ENCODE measurements at places on chromosomes 13 and 19.

DNA sequence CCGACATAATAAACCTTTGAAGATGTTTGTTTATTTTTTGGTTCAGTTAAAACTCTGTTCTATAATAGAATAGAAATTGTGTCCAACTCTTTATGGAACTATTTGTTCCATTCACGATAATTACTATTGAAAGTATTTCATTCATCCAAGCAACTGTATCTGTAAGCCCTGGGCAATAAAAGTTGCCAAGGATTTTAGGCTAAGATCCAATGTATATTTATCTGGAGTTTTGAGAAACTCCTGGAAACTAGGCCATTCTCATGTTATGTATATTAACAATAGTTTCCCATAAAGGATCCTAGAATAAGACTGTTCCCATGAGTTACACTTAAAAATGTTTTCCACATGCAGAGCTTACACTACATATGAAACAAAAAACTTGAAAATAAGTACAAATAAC lies 261.6 kb downstream of the SLITRK6 start:
- DNase-seq, result no peak

- DNase-seq, result no peak
Observed at GRCh38 chr19:30102239-30102638, 160.2 kb downstream of the URI1 start.

DNA sequence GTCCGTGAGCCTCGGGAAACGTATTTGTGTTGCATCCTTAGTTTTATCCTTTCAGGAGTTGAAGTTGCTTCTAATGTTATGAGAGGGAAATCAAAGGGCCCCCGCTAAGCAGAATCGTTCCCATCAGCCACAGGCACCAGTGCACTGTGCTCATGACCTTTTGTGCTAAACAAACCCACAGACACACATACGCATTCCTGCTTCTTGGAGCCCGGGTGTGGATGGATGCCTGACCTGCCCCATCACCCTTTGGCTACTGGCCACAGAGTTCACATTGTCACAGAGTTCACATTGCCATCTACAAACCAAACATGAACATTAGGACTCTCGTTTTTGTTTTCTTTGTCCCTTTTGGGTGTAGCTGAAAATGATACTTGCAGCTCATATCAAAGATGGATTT lies 47.2 kb downstream of the CHST8 start:
- no peak for DNase-seq

GRCh38 chr19:3207461-3208242 lies 16.8 kb upstream of the CELF5 start:
- no peak for DNase-seq

DNA sequence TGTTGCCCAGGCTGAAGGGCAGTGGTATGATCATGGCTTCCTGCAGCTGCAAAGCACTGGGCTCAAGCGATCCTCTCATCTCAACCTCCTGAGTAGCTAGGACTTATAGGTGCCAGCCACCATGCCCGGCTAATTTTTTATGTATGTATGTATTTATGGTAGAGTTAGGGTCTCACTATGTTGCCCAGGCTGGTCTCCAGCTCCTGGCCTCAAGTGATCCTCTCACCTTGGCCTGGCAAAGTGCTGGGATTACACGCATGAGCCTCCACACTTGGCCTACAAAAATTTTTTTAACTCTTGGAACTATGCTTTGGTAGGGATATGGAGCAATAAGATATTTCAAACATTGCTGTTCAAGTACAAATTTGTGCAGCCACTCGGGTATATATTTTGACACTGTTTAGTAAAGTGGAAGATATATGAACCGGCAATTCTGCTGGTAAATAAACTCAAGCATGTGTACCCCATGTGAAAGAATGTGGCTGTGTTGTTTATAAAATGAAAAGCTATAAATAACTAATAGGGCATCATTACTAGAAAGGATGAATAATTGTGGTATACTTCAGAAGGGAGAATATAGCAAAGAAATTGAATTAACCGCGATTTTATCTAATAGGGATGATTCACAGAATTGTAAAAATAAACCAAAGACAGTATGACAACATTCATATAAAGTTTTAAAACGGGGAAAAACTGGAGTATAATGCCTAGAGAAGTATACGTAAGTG lies 1.1 kb downstream of the ZNF566 start:
- no peak for DNase-seq

DNA sequence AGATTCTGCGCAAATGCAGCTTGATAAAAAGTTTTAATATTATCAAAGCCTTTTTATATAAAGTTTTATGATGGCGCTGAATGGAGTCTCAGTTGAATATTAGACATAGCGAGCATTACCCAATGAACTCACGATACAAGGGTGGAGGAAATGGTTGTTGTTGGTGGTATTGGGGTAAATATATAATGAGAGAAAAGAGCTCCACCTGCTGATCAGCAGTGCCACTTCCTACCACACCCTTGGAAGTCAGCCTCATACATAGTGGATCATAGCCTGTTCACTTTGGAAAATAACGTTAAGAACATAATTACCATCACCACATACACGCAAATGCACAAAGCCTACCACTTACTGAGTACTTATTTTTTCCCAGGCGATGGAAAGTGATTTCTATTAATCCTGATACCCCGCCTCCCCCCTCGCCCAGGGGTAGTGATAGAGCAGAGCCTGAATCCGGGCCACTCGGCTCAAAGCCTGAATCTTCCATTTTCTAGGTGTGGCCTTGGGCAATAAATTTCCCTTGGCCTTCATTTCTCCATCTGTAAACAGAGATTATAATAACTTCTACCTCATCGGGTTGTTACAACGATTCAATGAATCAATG lies 358.3 kb downstream of the KLF5 start:
- DNase-seq, result no peak

GRCh38 chr19:11581740-11582139 lies 4.3 kb upstream of the ACP5 start:
- no peak for DNase-seq

GRCh38 chr13:33512880-33513554 lies 227.5 kb upstream of the STARD13 start:
- no peak for DNase-seq

DNA sequence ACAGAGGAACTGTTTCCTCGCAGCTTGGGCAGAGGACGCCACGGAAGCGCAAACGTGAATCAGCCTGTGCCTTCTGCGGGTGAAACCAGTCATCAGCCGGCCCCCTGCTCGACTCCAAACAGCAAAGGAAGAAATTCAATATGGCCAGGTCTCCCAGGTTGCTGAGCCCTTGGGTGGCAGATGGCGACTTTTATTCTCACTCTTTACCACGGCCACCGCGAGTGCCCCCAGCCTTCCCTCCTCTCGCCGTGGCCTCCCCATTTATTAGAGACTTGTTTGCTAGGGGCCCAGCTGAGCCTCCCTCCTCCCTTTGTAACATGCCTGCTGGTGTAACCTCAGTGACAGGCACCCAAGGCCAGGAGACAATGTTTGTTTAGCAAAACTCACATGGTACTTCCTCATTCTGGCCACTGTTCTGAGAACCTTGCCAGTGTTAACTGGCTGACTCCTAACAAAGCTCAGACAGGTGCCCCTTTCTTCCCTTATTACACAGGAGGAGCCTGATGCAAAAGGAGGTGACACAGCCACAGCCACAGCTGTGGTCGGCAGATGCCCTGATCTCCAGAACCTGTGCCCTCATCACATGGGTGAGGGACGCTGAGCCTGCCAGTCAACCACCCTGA lies 5.8 kb downstream of the RAB20 start:
- DNase-seq, result no peak

- no peak for DNase-seq
Observed at GRCh38 chr13:101473458-101473857, 21.0 kb downstream of the ITGBL1 start.

GRCh38 chr13:23609414-23609760 lies 39.2 kb downstream of the TNFRSF19 start:
- no peak for DNase-seq

All from T follicular helper cell (primary cell).